ENCODE measurements at places on chromosomes 1 and 21.

GRCh38 chr1:7279769-7280168 lies 491.3 kb upstream of the VAMP3 start:
- DNase-seq: no peak

- DNase-seq: no peak
Observed at GRCh38 chr1:212514056-212514614, 81.4 kb downstream of the NENF start.

- no peak for DNase-seq
Observed at GRCh38 chr1:82032068-82032467, 231.3 kb downstream of the ADGRL2 start.

DNA sequence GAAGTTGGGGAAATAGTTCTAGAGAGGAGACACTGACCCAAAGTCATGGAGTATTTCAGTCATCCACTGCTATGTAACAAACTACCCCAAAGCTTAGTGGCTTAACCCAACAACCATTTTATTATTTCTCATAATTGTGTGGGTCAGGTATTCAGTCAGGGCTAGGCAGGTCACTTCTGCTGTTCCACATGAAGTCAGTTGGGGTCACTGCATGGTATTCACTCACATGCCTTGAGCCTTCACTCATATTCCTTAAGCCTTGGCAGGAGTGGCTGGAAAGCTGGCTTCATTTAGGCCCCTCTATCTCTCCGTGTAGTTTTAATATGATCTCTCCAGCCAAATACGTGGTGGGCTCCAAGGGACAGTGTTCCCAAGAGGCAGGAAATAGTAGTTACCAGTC lies 17.5 kb upstream of the RNF11 start:
- no peak for DNase-seq

GRCh38 chr1:189563784-189564183 lies 913.9 kb downstream of the BRINP3 start:
- no peak for DNase-seq

GRCh38 chr1:18108299-18109057 lies 880 bp downstream of the IGSF21 start:
- no peak for DNase-seq

All from activated CD4-positive, alpha-beta T cell treated with anti-CD3 and anti-CD28 coated beads, Interleukin-2, amount 50 U/mL, for 4 hours (primary cell).